Stimulated activated CD4-positive, alpha-beta T cell treated with anti-CD3 and anti-CD28 coated beads, TNF-alpha, amount 100 ng/mL, for 48 hours (primary cell): ENCODE measurements at places on chromosomes 11 and 22.

DNA sequence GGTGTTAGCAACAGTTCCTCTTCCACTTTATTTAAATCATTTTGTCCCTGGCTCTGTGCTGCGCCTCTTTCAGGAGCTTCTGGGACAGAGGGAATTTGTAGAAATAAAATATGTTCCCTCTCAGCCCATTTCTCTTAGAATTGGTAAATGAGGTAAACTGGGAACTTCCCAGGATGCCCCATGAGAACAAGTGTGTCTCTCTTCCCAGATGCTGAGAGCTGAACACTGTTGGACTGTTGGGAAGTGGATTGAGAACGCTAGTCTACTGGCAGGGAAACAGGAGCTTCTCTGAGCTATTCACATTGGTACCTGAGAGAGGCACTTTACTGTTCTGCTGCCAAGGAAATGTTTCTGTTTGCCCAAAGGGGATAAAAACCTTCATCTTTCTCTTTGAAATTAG lies 4.0 kb downstream of the CRY2 start:
- DNase-seq: no peak

GRCh38 chr22:41022470-41023298 lies 69.7 kb upstream of the EP300 start:
- DNase-seq: peak; percentile 71

DNA sequence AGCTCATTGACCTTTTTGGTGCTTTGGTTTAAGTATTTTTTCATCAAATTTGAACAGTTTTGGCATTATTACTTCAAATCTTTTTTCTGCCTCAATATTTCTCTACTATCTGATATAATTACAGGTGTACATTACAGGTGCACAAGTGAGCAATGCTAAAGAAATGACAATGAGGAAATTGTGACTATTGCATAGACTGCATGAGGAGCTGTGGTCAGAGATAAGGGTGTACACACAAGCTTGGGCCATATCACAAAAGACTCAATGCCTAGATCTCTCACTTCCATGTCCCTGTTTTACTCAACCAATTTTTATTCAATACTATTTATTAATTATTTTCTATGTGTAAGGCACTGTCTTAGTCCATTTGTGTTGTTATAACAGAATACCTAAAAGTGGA lies 251.0 kb upstream of the UBASH3B start:
- DNase-seq: no peak

- no peak for DNase-seq
Measured at GRCh38 chr22:17823226-17823625, 49.0 kb upstream of the BID start.

GRCh38 chr22:49203091-49203858 lies 624.4 kb downstream of the BRD1 start:
- no peak for DNase-seq

- DNase-seq: no peak
Measured at GRCh38 chr11:19525714-19526113, 186.9 kb upstream of the NAV2 start.

DNA sequence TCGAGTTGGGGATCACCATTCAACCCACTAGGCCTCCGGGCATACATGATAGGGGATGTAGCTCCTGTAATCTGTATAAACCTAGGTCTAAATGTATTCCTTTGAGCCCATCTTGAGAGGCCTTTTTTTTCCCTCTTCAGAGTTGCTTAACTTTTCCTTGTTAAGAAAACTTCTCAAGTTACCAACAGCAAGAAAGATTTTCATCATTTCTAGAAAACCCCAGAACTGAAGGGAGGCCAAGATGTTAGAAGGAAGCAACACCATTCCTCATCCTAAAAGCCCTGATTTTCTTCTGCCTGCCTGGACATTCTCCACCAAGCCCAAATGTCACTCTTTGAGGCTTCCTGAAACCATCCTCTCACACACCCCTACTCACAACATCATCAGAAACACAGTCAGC lies 79.4 kb downstream of the TMPRSS5 start:
- no peak for DNase-seq

GRCh38 chr11:18692941-18693760 lies 5.4 kb upstream of the TMEM86A start:
- no peak for DNase-seq

- no peak for DNase-seq
Measured at GRCh38 chr11:130918081-130918480, 1.8 kb upstream of the SNX19 start.

GRCh38 chr22:35712672-35713071 lies 5.0 kb upstream of the APOL5 start:
- no peak for DNase-seq

DNA sequence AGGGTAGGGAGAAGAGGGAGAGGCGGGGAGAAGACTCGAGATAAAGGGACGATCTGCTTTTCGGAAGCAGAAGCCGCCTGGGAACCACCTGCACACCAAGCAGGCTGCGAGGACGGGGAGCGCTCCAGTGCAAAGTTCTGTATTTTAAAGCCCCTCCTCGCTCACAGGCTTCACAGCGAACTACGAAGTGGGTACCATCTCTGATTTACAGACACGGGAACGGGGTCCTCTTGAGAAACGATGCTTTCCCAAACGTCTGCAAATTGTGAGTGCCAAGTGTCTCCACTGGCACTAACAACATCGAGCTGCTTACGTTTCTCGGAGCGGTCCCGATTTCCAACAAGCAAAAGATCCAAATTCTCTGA lies 700 bp upstream of the STX3 start:
- DNase-seq: no peak

GRCh38 chr11:77249427-77249826 lies 52.1 kb downstream of the GDPD4 start:
- DNase-seq: no peak
